ENCODE measurements at places on chromosomes 12 and 14.
A peak's percentile ranks its signal among the peaks of the same experiment; 100 is the strongest.

- DNase-seq: no peak
These were observed 53.4 kb upstream of the KRR1 start for GRCh38 chr12:75564852-75565251.

GRCh38 chr12:67786086-67786485, 137.5 kb downstream of the DYRK2 start:
- DNase-seq: no peak

GRCh38 chr12:68159681-68160304, at the start of gene IFNG:
IFNG (minus strand) TSS chr12:68159740; CDS start chr12:68159615, 125 bp downstream.
- no peak for DNase-seq

DNA sequence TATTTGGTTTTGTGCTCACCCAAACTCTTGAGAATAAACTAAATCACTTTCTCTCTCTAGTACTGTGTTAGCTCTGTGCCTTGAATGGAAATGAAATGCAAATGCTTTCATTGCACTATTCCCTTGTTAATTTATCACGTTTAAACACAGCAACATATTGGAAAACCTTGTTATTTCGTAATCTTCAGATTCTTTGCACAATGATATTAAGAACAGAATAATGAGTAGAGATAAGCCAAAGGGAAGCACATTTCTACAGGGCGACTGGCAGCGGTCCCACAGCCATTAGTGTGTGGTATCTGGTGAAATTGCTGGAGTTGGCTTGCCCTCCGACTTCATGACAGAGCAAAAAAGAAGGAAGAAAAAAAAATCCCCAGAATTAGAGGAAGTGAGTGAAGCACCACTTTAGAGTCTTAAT, 166.1 kb upstream of the E2F7 start:
- DNase-seq: peak; percentile 90

- DNase-seq: peak; percentile 22
These were observed 12.4 kb upstream of the SMUG1 start for GRCh38 chr12:54201001-54201794.

- no peak for DNase-seq
These were observed 80.5 kb downstream of the BCL11B start for GRCh38 chr14:99191395-99192027.

- no peak for DNase-seq
These were observed 163.7 kb upstream of the CCND2 start for GRCh38 chr12:4109826-4110225.

- DNase-seq: no peak
These were observed 58.8 kb upstream of the LTA4H start for GRCh38 chr12:96094201-96094600.

DNA sequence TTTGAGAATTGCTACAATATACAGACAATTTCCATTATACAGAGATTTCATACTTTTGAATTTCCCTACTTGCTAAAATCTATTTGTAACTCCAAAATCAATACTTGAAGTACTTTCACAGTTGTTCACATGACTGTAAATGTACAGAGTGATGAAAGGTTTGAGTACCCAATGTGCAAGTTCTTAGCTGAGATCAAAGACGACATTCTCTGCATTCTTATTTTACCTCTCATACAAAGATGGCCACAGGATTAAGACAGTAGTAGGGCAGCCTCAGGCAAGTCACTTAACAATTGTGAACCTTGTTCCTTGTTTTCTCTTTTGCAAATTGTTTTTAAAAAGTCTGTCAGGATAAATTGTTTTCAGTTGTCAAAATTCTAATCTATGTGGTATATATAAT, 255.9 kb upstream of the KITLG start:
- DNase-seq: no peak

DNA sequence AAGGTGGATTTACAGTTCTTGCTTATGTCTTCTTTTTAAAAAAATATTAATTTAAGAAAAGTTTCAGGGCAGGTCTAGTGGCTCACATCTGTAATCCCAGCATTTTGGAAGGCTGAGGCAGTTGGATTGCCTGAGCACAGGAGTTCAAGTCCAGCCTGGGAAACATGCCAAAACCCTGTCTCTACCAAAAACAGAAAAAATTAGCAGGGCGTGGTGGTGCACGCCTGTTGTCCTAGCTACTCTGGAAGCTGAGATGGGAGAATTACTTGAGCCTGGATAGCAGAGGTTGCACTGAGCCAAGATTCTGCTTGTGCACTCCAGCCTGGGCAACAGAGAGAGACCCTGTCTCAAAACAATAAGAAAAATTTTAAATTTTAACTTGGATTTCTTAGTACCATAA, 5.4 kb upstream of the TAS2R46 start:
- peak; percentile 45 for DNase-seq
